ENCODE measurements at places on chromosomes 4 and X. TPM values are rescaled to one million over a fixed set of nuclear protein-coding genes. Genes with fewer than 3 reads are reported as not detected.

- DNase-seq = no peak
Measured at GRCh38 chr4:4306920-4307319, 16.9 kb downstream of the ZBTB49 start.

Gene MTCP1
- 17.8 TPM for total RNA-seq

- DNase-seq = no peak
Measured at GRCh38 chr4:147836807-147837206, 104.9 kb downstream of the ARHGAP10 start.

DNA sequence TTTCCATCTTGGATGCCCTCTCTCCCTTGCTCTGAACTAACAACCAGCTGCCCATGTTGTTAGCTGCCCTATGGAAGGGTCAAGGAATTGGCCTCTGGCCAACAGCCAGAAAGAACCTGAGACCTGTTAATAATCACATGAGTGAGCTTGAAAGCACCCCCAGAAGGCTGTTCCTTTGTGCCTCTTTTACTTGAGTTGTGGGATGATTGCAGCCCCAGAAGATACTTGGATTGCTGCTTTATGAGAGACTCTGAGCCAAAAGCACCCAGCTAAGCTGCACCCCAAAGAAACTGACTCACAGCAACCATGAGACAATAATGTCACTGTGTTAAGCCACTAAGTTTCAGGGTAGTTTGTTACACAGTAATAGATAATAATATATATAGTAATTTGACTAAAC, 73.3 kb downstream of the FRYL start:
- DNase-seq = no peak

GRCh38 chr4:143773998-143774895, 73.8 kb upstream of the FREM3 start:
- no peak for DNase-seq

Gene SORBS2
- 443 TPM for total RNA-seq

DNA sequence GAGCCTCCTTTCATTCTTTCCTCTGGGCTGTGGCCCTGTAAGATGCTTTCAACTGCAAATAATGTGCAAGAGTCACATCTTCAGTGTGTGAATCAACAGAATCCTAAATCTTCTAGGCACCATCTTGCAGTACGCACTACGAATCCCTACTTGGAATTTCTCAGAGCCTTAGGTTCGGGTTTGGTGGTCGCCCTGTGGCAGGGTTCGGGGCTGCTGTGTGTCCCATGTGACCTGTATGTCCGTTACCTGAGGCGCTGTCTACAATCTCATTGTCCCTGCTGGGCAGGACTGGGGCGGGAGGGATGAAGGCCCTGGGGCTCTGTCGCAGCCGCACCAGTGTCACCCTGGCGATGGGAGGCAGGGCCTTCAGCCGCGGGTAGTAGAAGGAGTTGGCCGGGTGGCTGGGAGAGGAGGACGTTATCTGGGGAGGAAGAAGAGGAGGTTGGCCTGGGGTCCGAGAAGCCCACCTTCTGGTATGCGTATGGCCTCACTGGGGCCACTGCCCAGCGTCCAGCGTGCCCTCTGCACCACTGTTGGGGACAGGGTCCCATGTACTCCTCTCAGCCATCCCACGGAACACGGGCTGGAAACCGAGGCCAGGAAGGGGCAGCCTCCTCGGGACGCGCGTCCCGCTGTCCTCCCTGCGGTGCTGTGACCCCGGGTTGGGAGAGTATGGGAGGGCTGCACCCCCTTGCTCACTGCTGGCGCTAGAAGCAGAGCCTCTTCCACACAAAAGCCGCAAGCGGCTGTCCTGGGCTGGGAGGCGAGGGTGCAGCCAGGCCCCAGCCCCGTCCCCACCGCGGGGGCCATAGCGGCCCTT, 2.0 kb downstream of the SPON2 start:
- no peak for DNase-seq

GRCh38 chr4:64305565-64306254, 103.5 kb downstream of the TECRL start:
- DNase-seq = no peak

- no peak for DNase-seq
Measured at GRCh38 chr4:116847616-116848015, 237.8 kb downstream of the TRAM1L1 start.

Gene AMTN
- not detected for total RNA-seq

Gene ANKRD50
- total RNA-seq = 21.1 TPM

Gene ADH6
- total RNA-seq = 0.41 TPM

- no peak for DNase-seq
Measured at GRCh38 chr4:106253364-106254129, 62.5 kb downstream of the TBCK start.

DNA sequence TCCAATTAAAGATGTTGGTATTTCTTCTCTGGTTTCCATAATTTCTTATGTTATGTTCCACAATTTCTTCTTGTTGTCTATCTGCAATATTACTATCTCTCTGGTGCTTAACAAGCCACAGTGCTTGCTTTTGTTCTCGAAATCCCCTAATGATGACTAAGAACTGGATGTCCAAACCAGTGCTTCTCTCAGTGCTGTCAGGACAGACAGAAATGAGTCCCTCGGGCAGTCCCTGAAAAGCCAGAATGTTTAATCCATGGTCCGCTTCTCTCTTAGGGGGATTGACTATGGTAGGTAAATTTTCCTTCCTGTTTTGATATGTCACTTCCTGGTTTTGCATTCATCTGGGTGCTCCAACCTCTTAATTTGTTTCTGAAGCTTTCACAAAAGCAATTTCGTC, 321.6 kb upstream of the PCDH10 start:
- DNase-seq = no peak

Gene AREG
- 32.7 TPM for total RNA-seq

GRCh38 chr4:26854701-26855100, 5.9 kb upstream of the STIM2 start:
- DNase-seq = no peak

DNA sequence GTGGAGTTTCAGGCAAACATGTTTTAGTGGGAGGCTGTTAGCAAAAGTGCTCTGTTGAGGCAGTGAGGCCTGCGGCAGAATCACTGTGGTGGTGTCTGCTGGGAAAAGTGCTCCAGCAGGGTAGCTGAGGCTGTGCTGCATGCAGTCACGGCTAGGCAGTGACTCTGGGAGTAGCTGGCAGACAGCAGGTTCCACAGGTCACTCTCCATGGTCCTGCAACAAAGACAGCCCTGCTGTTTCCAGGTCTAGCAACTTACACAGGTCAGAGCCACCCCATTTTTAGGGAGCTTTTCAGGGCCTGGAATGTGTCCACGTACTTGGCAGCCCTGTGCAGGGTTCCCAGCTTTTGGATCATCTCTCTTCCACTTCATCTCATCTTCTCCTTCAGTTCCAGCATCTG, 184.3 kb downstream of the NAA11 start:
- DNase-seq = no peak

DNA sequence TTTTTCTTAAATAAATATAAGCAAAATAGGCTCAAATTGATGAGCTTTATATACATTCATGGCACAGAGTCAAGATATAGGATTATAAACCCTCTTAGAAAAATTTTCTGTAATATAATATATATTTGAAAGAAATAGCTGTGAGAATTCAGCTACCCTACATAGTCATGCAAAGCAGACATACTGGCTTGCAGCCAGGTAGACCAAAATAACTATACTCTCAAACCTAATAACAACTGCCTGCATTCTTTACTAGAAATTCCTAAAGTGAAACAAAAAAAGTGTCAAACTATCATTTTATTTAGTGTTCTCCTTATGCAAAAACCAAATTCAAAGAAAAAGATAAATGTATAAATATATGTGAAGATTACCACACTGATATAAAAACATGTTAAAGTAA, 1390.2 kb downstream of the C4orf33 start:
- DNase-seq = no peak

Gene AMOT
- 27.8 TPM for total RNA-seq

DNA sequence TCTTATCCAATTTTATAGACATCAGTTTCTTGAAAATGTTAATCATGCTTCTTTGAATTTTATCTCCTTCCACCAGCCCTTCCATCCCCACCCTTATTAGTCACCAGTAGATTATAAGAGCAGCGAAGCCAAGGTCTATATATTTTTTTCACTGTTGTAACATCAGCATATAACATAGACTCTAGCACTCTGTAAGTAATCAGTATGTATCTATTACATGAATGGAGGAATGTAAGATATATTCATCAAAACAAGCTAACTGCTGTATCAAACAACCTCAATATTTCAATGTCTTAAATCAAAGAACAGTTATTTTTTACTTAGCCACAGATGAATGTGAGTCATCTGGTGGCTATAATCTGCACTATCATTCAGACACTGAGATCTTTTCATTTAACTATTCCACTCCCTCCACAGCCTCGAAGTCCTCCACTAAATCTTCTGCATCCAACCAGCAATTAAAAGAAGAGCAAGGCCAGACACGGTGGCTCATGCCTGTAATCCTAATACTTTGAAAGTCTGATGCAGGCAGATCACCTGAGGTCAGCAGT, 178.9 kb downstream of the CENPC start:
- DNase-seq = no peak

- DNase-seq = no peak
Measured at GRCh38 chr4:8051644-8052043, 107.0 kb downstream of the ABLIM2 start.

Gene WDR17
- 1.7 TPM for total RNA-seq

Gene PNCK
- total RNA-seq = 3.2 TPM

DNA sequence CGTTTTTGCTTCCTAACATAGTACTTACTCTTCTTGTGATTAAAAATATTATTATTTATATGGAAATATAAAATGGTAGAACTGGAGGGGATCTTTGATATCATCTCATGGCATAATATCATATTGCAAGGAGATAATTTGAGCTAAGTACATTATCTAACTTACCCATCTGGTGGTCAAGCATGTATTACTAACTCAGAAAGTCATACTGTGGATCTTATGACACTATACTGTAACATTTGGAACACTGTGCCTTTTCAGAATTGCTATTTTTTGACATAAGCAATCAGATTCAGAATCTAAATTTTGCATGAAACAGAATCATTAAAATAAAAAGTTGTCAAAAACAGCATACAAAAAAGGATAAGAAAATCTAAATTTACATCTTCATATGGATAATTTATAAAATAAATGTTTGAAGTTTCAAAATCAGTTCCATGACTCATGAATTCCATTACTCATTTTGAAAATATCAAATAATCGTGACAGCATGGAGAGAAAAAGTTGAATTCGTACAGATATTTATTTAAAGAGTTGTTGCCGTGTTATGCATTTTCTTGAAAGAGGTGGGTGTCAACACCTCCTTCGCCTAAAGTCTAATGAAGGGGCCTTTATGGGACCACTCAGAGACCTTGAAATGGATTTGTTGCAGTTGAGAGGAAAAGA, 928.1 kb downstream of the PDHA2 start:
- DNase-seq = no peak

GRCh38 chr4:101292901-101293300, 54.4 kb downstream of the PPP3CA start:
- DNase-seq = no peak

DNA sequence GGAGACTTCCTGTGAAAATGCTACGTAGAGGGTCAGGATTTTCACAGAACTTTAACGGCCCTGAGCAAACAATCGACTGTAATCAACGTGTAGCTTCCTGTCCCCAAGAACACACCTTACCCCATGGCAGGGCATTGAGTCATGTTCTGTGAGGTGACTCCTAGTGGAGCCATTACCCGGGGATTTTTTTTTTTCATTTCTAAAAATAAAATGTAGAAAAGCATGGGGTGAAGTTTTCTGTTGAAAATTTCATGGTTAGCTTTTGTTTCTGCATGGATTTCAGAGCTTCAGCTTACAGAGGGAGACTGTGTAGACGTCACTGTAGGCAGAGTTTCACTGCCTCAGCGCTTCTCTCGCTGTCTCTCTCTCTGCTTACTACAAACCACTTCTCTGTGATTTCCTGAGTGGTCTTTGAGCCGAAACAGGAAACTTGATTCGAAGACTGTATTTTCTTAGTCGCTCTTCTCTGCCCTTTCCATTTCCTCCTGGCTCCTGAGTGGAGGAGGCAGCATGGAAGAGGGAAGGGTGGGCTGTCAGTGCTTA, 111.7 kb downstream of the NFKB1 start:
- no peak for DNase-seq

- no peak for DNase-seq
Measured at GRCh38 chr4:52173470-52174045, 122.5 kb downstream of the SPATA18 start.

Gene BEX4
- total RNA-seq = 29.4 TPM

DNA sequence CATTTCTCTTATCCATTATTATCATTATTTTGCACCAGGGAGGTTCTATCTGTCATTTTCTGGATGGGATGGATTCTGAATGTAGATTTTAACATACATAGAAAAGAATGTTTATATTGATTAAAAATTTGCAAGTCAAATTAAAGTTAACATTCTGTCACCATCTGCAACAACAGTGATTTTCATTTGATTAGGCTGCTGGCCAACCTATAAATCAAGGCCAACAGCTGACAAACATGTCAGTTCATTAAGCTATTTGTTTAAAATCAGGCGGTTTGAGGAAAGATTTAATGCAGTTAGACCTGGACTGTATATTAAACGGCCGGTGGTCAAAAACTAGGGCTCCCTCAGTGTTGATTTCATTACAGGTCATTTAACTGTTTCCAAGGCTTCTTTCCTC, 109.5 kb upstream of the CBR4 start:
- DNase-seq = no peak

Gene TBX22
- total RNA-seq = not detected

Gene MAB21L2
- total RNA-seq = not detected

DNA sequence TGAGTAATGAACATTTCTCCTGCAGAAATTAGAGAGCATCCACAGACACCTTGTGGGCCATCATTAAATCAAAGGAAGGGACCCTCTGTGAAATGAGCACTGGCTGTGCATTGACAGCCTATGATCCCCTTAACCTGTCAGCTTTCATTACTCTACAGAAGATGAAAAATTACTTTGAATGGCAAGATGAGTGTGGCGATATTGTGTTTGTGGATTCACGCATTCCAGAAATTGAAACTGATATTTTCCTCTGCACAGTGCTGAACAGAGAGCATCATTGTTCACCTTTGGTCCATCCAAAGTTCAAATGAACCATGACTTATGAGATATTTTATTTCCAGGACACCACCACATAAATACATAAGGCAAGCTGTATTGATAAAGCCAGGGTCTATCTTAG, 374.8 kb upstream of the ANXA10 start:
- DNase-seq = no peak

Gene STATH
- total RNA-seq = not detected

DNA sequence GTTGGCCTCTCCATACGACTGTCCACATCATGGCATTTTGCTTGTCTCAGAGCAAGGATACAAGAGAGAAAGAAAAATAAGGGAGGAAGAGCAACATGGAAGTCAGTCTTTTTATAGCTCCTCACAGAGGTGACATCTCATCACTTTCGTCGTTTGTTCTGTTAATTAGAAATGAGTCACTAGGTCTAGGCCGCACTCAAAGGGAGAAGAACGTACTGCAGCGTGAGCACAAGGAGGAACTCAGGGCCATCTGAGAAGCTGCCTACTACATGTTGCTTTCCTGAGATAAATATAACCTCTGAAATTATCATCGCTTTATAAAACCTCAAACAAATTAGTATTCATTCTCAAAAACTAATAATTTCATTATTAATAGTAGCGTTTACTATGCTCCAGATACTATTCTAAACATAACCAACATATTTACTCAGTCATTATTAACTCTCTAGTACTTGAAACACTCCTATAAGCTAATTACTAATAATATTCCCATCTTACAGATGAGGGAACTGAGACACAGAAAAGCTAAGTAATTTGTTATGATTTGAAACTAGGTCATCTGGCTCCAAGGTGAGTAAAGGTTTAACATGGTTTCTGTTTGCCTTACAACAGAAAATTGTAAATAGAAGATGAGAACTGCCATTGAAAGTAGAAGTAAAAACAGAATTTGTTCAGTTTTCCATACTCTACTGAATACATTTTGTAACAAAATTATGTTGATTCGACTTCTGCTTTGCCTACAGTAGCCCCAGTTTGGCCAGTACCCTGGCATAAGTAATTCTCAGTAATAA, 213.2 kb upstream of the UGT8 start:
- DNase-seq = no peak

Gene SHROOM4
- 16.0 TPM for total RNA-seq

All from thoracic aorta (tissue), 2 donors.